ENCODE measurements at places on chromosomes 5 and 9.

DNA sequence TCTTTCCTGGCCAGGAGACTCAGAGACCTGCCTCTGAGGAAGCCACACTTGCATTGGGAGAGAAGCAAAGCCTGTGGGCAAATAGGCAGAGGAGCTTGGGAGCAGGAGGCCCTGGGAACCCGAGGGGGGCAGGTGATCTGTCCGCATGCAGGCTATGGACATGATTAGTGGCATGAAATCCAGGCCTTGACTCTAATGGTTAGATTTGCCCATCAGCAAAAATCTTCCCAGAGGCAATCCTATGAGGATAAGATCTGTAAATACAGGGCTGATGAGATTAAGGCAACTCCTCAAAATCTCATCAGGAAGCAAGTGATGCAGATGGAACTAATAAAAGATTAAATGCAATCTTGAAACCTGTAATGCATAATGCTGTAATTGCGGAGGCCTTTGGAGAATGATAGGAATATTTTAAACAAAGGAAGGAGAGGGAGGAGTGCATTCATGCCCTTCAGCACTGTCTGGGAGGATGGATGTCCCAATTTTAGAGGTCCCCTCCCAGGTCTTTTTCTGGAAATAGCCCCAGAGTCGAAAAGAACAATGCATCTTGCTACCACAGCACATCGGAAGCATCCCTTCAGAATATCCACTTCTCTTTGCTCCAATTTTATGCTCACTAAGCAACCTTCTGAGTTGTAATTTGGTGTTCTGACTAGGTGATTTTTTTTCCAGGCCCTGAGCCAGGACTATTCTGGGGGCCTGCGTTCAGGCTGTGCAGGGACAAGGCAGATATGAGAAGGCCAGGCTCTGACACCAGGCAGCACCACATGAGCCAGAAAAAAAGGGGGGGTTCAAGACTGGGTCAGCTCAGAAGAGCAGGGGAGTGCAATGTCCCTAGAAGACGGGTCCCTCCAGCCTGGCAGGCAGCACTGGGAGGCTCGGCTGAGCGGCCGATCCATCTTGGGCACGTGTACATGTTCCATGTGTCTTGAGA is 66.5 kb downstream of the MED10 start:
- DNase-seq = no peak

GRCh38 chr9:76322810-76323209 is 71.4 kb downstream of the RFK start:
- DNase-seq = no peak

GRCh38 chr9:91162784-91163443 is 198.8 kb downstream of the AUH start:
- DNase-seq = no peak

DNA sequence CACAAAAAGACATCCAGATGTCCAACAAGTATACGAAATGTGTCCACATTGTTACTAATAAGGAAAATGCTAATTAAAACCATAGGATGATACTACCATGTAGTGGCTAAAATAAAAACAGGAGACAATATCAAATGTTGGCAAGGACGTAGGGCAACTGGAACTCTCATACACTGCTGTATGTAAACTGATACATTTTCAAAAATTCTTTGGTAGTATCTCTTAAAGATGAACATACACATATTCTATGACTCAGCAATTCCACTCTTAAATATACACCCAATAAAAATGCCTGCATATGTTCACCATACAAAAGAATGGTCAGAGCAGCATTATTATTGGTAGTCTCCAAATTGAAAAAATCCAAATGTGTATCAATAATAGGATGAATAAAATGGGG is 2.9 kb upstream of the CCDC180 start:
- DNase-seq = no peak

DNA sequence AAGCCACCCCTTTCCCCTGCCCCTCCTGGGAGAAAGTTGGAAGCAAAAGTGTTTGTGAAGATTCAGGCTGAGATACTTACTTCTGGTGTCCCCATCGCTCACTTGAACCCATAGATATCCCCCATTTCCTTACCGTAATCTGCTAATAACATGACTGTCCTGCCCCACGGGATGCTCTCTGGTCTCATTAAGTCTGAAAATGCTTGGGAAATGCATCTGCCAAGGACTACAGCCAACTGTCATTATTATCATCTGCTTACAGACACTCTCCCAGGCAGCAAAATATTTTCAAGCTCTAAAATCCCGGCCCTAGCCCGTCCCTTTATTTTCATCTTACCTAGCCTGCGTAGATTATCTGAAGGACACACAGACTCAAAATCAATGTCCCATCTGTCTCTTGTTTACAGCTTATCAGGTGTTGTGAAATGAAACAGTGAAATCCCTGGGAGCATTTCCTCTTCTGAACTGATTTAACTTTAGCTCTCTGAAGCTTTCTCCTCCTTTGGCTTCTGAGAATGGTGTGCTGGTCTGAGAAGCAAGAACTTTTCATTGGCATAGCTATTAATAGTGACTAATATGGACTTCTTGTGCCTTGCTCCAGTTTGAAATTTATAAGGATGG is 126.9 kb upstream of the OSMR start:
- no peak for DNase-seq

DNA sequence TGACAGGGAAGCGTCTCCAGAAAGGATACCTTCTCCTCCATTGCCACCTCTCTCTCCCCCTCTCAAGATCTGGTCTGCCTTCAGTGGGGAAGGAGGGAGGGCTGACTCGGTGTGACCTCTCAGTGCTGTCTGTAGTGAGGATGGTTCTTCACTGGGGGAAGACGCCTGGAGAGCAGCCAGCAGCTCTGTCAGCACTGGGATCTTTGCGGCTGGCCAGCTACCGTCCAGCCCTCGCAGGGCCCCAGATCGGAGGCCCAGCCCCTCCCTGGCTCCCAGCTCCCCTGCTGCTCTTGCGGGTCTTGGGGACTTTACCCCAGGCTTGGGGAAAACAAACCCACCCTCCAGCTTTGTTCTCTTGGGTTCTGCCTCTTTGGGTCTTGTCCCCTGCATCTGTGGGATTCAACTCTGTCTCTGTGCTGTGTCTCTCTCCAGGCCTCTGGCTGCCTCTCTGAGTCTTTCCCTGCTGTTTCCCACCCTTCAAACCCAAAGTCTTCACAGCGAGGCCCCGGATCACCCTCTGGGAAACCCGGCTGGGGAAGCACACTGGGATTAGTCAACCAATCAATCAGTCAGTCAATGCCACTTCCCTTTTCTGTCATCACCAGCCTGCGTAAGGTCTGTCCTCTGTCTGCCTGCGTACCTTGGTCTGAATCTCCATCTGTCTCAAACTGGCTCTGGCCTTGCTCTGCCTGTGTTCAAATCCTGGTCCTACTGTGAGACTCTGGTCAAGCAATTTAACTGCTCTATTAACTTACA is 23.0 kb downstream of the FGF18 start:
- no peak for DNase-seq

- DNase-seq = no peak
Measured at GRCh38 chr5:102867992-102868662, 113.0 kb downstream of the PAM start.

DNA sequence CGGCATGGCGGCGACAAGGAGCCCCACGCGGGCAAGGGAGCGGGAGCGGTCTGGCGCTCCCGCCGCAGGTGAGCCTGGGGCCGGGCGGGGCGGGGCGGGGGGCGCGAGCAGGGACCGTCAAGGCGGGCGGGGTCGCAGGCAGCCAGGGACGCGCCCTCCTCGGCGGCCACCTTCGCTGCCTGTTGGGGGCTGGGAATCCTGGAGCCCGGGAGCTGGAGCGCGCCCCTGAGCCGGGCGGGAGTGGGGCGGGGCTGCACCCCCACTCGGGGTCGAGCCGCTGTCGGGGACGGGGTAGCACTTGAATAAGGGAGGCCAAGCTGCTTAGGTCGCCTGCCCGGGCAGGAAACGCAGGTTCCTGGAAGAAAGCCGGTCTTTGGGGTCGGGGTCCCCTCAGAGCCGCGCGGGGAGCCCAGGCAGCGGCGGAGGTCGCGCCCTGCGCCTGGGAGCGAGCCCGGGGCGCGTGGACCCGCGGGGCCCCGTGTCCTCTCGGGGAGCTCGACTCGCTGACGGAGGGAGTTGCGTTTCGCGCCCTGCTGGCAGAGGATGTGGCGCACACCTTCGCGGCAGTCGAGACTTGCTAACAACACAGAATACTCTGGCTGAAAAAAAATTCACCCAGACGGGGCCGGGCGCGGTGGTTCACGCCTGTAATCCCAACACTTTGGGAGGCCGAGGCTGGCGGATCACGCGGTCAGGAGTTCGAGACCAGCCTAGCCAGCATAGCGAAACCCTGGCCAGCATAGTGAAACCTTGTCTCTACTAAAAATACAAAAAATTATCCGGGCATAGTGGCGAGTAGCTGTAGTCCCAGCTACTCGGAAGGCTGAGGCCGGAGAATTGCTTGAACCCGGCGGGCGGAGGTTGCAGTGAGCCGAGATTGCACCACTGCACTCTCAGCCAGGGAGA is 552 bp downstream of the OTULINL start:
- peak; percentile 56 for DNase-seq

DNA sequence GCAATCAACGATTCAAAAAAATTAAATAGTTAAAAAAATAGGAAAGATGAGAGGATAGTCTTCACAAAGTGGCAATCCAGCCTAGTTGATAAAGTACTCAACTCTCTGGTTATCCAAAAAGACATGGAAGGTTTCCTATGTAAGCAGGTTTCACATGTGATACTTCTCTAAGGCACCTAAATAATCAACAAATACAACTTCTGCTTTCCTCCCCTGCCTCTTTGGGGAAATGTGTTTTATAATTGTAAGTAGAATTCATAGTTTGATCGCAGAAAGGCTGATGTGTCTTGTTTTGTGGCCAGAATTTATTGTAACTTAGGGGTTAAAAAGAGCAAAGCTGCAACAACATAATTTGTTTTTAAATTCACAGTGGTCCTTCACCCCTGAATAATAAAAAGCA is 855.5 kb upstream of the DMAC1 start:
- no peak for DNase-seq

DNA sequence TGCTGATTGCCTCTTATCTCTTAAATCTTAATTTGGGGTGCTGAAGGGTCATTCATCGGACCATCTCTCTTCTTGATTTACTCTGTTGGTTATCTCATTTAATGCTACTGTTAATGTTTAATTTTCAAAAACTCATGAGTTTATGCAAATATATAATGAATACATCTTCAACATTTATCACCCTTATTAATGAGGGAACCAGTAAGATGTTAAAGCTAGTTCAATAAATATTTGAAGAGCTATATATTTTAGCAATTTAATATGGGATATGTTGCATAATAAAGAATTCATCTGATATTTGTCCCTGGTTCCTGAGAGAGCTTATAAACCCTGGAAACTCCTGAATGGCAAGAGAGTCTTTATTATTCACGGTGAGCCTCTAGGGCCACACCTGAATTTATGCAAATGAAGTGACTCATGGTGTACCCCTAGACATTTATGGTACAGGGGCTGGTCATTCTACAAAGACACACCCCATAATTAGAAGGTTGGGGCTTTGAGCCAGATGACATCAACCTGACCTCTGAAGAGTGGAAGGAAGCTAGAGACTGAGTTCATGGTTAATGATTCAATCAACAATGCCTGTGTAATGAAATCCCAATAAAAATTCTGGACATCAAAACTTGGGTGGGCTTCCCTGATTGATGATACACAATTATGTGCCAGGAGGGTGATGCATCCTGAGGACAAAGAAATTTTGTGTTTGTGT is 339.5 kb upstream of the ZNF608 start:
- no peak for DNase-seq

- no peak for DNase-seq
Measured at GRCh38 chr9:35726931-35727330, 5.1 kb downstream of the TLN1 start.

GRCh38 chr5:145495741-145496140 is 339.4 kb downstream of the PRELID2 start:
- DNase-seq = no peak

- DNase-seq = no peak
Measured at GRCh38 chr5:116564756-116565490, 9.7 kb downstream of the SEMA6A start.

DNA sequence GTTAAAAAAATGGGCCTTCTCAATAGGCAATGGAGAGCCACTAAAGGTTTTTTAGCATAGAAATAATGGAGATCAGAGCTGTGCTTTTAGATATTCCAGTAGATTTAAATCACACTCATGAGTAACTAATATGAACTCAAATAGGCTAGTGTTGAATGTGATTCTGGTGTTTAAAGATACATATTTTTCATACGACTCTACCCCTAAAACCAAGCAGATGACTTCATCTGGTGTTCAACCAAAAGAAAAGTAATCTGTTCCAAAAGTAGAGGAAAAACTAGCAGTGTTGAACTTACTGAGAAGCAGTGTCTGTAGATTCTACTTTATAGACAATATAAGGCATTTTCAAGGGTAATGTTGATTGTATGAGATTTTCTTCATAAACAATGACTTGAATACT is 138.1 kb downstream of the TSSK1B start:
- DNase-seq = no peak

GRCh38 chr5:137462816-137463520 is 36.2 kb downstream of the SPOCK1 start:
- DNase-seq = no peak

DNA sequence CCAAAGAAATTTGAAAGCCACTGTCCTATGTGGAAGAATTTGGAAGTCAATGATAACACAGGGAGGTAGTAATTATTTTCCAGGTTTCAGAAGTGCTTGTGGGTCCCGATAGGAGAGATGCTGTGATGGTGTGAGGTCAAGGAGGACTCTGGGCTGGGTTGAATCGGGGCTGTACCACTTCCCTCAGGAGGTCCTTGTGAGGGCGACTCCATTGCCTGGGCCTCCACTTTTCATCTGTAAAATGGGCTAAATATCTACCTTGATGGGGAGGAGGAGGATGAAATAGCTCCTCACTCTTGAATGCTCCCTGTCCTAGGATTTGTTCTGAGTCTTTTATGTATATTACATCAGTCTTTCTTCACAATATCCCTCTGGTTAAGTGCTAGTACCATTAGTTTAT is 59.0 kb downstream of the ROPN1L start:
- no peak for DNase-seq

DNA sequence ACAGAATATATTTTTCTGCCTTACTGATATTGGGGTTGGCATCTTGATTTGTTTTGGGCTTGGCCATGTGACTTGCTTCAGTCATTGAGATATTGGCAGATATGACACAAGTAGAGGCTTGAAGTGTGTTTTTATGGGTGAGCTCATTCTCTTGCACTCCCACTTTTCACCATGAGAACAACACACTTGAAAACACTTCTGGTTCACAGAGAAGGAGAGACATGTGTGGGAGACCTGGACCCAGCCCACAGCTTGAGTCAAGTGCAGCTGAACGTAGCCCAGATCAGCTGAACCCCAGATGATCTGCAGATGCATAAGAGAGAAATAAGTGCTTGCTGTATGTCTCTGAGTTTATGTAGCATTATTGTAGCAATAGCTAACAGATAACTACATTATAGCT is 155.4 kb downstream of the SEMA6A start:
- no peak for DNase-seq

DNA sequence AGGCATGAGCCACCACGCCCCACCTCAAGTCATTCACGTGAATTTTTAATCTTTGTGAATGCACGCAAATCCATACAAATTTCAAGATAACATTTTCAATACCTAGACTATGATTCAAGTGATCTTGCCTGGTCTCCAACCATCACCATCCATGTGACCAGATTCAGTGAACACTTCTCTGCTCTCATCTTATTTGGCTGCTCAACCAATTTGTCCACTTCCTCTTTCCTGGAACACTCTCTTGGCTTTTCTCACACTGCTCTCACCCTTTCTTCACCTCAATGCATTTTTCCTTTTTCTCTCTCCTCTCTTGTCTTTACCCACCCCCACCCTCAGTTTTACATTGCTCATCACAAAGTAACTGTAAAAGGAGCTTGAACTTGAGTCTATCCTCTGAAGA is 354.7 kb upstream of the KIF2A start:
- no peak for DNase-seq
